ENCODE measurements at places on chromosomes 16 and 17. TPM values are rescaled to one million over a fixed set of nuclear protein-coding genes. Genes with fewer than 3 reads are reported as not detected.

GRCh38 chr16:65117811-65118448, 3.9 kb downstream of the CDH11 start:
- peak; percentile 54 for DNase-seq

GRCh38 chr17:73952480-73953205, 250.8 kb upstream of the RPL38 start:
- DNase-seq = peak; percentile 11

GRCh38 chr16:80948886-80949493, 57.7 kb downstream of the CMC2 start:
- DNase-seq = peak; percentile 81

GRCh38 chr16:51055434-51055833, 95.6 kb downstream of the SALL1 start:
- no peak for DNase-seq

DNA sequence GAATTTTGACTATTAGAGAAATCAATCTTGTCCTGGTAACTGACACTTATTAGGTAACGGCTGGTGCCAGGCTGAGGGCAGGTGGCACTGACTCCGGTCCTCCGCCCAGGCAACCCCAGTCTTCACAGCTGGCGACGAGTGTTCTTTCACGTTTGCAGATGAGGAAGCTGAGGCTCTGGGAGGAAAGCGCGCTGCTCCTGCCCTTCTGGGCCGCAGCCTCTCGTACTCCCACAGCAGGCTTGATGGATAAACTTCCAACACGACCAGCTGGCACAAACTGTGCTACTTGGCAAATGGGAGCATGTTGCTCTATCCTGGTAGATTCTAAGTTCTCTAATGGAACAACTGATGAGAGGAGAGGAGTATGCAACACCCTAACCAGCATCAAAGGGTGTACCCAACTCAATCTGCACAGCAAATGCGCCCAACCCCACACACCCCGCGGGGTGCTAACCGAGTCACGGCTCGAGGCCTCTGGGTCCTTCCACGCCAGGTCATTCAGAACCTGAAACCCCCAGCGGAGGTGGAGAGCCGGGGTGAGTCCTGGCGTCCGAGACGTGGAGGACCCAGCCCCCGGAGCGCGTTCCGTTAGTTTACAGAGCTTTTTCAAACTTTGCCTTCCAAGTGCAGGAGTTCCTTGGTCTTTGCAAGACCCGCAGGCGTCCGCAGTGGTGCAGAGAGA, 477 bp upstream of the SLC47A1 start:
- DNase-seq = no peak

DNA sequence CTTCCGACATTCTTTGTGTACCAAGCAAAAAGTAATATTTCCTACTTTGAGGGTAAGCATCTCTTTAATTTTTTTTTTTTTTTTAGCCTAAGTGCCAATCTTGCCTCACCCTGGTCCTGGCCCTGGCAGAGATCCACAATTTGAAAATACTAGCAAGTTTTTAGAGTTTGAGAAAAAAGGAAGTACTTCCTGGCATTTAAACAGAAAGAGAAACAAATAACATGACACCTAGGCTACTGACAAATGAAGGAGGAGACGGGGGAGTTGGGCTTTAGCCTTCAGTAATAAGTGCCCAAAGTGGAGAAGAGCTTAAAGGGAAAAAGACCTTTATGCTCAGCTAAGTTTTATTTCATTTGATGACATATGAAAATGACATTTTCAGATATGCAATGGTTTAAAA, 92.8 kb downstream of the HS3ST3A1 start:
- DNase-seq = no peak

DNA sequence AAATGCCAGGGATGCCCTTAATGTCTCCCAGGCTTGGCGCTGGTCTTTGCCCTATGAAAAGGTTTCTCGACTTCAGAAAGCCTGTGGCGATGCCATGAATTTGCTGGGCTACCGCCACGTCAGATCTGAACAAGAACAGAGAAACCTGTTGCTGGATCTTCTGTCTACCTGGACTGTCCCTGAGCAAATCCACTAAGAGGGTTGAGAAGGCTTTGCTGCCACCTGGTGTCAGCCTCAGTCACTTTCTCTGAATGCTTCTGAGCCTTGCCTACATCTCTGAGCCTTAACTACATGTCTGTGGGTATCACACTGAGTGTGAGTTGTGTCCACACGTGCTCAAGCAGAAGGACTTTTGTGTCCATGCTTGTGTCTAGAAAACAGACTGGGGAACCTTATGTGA, 11.4 kb downstream of the CHST4 start:
- DNase-seq = peak; percentile 64

- DNase-seq = no peak
Measured at GRCh38 chr16:85667261-85667660, 21.5 kb downstream of the GINS2 start.

DNA sequence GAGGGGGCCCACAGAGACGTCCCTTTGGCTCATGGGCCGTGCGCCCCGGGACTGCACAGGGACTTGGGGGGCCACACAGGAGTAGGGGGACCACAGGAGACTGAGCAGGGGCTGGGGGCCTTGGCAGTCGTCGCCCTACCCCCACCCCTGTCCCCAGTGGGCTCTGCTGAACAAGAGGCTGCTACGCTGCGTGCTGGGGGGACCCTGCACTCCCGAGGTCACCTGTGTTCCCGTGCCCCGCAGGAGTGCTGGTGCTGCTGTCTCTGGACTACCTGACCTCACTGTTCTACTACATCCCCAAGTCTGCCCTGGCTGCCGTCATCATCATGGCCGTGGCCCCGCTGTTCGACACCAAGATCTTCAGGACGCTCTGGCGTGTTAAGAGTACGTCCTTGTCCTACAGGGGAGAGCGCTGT, 14.4 kb upstream of the RNF213 start:
- no peak for DNase-seq

TMC7 gene
- total RNA-seq = 1.5 TPM

Measured in K562 (cell line).